ENCODE measurements at places on chromosomes 12 and 14.

DNA sequence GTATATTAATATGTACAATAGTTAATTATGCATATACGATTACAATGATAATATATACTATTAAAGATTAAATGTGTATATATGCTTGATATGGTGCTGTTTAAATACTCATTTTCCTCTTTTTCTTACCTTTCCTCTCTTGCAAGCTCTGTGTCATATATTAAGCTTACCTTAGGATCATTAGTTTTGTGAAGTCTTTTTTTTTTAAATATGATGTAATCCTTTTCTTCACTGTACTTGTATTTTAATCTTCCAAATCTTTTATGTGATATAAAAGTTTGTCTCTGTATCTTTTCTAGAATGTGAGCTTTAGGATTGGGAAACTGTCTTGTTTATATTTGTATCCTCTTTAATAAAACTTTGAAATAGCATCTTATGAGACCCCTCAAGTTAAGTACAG, 88.7 kb downstream of the CCDC91 start:
- DNase-seq = no peak

DNA sequence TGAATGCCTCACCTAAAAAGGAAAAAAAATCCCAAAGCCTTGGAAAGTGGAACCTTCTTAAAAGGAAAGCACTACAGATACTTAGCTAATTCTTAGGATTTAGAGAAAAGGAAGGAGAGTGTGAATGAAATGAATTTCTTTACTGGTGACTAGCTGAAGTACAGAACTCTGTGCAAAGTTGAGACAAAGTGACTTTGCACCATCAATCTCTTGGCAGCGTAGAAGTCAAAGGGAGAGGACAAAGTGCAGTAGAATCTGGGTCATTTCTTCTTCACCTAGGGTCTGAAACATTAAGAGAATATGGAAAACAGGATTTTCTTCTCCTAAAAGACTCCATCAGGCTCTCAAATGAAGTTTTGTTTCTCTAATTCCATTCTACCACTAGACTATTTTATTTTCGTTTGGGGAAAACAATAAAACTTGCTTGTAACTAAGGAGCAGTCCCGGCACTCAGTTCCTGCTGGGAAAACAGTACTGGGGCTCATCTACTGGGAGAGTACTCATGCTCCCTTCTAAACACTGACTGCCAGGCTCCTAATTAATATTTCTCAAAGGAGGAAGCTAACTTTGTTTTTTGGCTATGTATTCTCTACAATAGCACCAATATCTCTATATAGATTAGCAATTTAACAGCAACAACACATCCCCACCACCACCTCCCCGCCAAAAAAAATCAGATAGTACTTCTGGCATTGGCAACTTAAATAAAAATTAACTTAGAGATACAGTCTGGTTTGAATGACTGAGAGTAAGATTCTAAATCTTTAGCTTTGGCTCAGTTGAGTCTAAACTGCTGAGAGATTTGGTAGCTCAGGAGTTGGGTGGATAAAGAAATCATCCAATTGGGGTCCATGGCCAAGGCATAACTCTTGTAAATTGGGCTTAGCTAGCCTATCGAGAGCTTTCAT, 110.7 kb downstream of the SLC15A5 start:
- DNase-seq = no peak

GRCh38 chr12:71691504-71692129, 5.7 kb downstream of the TMEM19 start:
- DNase-seq = no peak

- no peak for DNase-seq
Measured at GRCh38 chr12:106866426-106867080, 89.2 kb upstream of the TMEM263 start.

DNA sequence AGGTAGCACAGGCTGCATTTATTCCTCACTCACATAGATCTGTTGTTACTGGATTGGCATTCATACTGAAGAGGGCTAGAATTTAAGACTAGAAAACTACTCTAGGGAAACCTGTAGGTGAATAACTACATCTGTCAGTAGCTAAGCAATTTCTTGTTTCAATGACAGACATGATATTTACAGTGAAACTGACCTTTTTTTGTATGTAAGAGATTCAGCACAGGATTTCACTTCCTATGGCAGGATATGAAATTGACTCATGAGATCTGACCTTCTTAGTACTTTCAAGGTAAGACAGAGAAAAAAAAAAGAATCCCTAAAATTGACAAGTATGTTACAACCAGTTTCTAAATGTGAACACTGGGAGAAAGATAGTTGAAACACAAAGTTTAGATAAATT, 189.8 kb upstream of the SLC16A7 start:
- no peak for DNase-seq

DNA sequence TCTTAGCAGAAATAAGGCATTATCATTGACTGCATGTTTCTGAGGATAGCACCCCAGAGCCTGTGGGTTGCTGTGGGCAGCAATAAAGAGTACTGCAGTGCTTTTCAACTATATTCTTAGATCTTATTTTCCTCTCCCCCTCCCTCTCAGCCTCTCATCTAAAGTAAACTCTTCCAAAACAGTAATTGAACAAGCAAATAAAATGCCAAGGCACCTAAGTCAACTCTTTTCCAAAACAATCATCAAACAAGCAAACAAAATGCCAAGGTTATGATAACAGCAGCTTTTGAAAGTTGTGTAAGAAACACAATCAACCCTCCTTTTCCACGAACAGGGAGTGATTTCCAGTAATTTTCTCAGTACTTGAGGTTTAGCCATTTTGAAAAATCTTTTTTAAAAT, 1542.6 kb downstream of the AACS start:
- no peak for DNase-seq

DNA sequence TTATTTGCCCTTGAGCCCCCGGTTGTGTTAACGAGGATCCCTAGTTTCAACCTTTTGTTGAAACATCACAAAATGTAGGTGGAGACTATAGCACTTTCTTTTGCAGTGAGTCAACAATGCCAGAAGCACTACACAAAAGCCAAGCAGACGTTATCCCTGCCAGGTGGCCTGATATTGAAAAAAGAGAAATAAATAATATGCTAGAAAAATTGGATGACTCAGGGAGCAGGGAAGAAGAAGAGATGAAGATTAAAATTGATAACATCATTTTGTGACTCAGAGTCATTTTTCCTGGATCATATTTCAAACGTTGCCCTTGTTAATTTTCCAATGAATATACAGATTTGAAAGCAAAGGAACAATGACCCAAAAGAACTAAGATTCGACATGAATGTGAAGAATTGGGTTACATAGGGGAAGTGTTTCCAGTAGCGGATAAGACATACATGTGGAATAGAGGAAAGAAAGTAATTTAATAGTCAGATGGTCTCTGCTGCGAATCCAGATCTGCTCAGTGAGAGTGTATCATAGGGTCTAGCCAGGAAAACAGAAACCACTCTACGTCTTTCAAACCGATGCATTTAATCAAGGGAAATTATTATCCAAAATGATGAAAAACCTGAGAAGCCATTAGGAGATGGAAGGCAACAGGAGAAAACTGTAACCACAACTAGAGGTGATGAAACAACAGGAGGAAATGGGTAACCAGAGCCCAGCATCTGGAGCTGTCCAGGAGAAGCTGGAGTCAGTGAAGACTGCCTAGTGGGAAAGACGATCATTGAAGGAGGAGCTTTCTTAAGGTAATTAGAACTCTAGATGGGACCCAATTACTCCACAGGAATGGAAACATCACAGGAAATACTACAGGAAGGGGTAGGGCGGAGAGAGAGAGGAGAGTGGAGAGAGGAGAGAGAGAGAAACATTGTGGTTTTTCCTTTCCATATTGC, 57.9 kb downstream of the RERG start:
- DNase-seq = no peak

DNA sequence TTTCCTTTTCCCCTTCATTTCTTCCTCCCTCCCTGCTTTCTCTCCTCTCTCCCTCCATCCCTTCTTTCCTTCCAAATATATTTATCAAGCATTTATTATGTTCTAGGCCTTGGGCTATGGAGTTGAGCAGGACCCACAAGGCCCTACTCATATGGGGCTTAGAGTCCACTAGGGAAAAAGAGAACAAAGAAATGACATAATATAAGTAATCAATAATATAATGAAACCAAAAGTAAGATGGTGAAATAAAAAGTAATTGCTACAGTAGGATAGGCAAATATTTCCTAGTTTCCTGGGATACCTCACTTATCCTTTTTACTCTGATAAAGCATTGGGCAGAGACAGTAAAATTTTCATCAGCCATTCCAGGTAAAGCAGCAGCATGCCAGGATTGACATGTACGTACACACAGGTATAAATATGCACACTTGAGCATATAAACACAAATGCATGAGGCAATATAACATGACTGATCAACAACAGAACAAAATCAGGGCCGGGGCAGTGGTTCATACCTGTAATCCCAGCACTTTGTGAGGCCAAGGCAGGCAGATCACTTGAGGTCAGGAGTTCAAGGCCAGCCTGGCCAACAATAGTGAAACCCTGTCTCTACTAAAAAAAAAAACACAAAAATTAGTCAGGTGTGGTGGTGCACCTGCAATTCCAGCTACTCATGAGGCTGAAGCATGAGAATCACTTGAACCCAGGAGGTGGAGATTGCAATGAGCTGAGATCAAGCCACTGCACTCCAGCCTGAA, 35.5 kb upstream of the CSRP2 start:
- no peak for DNase-seq

GRCh38 chr12:52311285-52311648, 9.9 kb downstream of the KRT83 start:
- no peak for DNase-seq

GRCh38 chr14:102899516-102899900, 23.0 kb upstream of the AMN start:
- no peak for DNase-seq

DNA sequence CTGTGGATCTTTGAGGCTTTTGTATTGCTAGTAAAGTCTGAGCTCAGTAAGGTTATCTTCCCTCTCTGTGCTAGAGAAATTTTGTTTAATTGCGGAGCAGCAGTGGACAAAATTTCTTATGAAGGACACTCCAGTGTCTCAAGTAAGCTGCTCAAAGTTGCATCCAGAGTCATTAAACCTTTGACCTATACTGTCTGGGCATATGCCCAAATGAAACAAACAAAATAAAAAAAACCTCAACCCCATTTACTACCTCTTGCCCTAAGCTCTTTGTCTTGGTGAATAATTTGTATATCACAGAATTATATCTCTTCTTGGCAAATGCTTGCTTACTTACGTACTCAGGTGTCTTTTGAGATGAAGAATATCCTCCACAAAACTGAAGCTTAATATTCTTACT, 465.2 kb downstream of the SOX5 start:
- DNase-seq = no peak

DNA sequence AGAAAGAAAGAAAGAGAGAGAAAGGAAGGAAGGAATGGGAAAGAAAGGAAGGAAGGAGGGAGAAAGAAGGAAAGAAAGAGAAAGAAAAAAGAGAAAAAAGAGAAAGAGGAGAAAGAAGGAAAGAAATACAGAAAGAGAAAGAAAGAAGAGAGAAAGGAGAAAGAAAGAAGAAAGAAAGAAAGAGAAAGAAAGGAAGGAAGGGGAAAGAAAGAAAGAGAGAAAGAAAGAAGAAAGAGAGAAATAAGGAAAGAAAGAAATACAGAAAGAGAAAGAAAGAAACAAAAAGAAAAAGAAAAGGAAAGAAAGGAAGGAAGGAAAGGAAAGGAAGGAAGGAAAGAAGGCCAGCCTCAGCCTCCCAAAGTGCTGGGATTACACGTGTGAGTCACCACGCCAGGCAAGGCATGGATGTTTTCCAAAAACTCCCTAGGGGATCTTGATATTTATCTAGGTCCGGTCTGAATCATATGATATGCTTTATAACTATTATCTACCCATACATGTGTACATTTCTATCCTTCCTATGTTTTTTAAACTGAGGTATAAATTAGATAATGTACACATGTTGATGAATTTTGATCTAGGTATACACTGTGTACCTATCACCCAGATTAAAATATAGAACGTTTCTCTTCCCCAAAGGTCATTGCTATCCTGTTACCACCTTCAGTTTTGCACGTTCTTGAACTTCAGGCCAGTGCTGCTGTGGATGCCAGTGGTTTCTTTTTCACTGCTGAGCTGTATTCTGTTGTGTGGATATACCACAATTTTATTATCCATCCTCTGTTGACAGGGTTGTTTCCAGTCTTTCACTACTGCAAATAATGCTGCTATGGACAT, 177.9 kb downstream of the RBM19 start:
- DNase-seq = no peak

- no peak for DNase-seq
Measured at GRCh38 chr12:11622876-11623281, 26.6 kb upstream of the ETV6 start.

- peak; percentile 31 for DNase-seq
Measured at GRCh38 chr12:116542345-116542956, 16.7 kb upstream of the MAP1LC3B2 start.

DNA sequence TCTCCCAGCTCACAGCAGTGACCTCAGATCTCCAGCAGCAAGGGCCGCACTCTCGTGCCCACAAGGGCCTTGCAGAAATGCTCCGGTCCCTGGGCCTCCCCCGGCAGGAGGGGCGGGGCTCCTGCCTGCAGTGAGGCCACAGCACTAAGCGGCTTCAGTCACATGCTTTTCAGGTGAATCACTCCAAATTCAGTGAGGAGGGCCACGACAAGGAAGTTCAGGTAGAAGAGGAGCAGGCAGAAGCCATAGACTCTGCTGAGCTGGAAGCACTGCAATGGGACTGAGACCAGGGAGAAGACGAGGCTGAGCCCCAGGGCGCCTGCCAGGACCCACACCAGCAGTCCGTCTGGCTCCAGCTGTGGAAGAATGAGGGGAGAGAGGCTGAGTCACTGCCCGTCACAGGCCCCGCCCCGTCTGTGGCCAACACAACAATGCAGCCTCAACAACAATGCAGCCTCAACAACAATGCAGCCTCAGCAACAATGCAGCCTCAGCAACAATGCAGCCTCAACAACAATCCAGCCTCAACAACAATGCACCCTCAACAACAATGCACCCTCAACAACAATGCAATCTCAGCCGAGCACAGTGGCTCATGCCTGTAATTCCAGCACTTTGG, 35.2 kb downstream of the SLC8B1 start:
- peak; percentile 96 for DNase-seq

- peak; percentile 90 for DNase-seq
Measured at GRCh38 chr14:52131640-52132320, 62.9 kb upstream of the NID2 start.

DNA sequence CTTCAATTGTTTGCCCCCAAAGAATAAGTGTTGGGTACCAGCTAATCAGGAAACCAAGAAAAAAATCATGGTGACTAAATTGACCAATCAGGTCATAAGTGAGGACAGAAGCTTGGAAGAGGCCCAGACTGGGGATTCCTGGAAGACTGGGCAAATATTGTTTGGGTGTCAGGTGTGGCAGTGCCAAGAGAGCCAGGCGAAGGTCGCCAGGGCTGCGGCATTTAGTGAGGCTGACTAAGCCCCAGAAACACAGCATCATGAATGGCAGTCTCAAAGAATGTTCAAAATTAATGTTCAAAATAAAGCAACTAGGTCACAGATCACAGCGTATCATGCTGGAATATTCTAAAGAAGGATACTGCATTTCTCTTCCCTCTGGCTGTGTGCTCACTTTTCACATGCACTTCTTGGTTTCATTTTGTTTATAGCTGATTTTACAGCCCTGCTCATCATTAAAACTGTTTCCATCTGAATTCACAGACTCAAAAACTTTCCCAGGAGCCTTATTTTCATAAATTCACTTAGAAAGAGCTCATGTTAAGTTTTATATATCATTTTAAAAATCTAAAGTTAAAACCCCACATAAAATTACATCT, 85.3 kb upstream of the OVCH1 start:
- no peak for DNase-seq

GRCh38 chr14:89750281-89750755, 204.2 kb downstream of the EFCAB11 start:
- DNase-seq = no peak

GRCh38 chr12:68450947-68451260, 118.7 kb upstream of the MDM1 start:
- DNase-seq = no peak
